GM13977 (cell line): ENCODE measurements at places on chromosomes 4 and X.

DNA sequence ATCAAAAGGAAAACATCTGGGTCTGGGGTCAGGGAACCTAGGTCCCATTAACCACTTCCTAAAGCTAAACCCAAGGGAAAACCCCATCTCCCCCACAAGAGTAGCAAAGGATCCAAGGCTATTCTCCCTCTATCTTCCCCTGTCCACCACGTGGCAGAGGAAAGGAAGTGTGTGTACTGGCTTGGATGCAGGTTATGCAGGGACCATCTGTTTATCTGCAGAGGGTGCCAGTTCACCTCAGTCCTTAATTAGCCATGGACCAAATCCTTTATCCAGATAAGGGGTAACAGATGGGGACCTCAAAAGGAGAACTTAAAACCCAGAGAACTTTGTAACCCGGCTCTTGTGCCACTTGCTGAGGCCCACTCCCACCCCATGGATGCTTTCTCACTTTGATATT, 135.3 kb downstream of the ZNF518B start:
- no peak for DNase-seq

DNA sequence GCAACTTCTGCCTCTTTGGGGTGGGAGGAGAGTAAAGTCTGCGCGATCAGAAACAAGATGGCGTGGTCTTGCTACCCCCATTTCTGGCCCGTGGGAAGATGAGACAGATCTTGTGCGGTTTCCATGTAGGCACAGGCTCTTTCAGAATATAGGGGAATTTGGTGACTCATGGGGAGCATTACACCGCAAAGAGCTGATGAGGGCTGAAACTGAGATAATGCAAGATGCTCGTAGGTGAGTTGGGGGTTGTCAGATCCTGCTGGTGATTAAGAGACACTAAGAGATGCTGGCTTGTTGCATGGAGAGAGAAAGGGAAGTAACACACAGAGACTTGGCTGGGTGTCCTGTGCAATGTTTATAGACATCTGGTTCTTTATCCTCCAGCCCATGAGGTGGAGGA, 1.5 kb downstream of the EVC start:
- DNase-seq = peak; percentile 36

DNA sequence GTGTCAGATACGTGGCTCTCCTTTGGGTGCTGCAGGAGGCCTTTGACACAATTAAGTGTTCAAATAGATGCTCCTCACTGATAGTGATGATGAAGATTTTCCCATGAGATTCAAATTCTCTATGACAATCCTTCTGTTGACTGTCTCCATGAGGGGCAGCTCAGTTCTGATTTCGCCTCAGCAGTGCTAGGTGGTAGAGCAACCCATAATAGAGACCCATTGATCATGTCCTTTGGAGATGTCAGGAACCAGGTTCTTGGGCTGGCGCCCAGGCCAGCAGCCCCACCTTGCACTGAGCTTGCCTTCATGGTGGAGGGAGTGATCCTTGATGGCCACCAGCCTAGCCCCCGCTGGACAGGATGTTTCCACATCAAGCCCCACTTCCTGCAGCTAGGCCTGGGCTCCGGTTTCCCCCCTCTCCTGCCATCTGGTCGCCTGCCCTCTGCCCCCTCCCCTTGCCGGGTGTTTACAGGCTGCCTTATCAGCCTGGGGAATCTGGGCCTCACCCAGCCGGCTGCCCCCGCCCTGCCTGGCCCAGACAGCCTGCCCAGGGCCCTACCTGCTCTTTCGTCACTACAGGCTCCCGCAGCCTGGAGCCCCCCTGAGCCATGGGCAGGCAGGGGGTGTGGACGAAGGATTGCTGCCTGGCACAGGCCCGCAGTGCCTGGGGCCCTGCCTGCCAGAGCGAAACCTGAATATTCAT, 12.6 kb downstream of the ELF4 start:
- no peak for DNase-seq

DNA sequence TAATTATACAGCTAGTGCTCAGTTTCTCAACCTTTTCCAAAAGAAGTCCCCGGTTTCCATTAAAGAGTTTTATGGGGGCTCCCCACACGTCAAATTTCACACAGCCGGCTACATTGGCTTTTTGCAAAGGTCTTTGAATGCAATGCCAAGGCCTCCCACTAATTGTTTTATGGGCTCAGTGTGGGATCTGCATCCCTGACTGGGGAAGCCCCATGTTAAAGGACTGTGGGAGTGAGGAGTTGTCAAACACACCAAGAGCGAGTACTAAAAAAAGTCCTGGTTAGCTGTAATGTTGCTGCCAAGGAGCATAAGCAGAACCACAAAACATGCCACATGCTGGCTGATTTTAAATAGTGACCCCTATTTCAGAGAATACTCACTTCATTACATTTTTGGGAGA, 162.6 kb downstream of the BMPR1B start:
- DNase-seq = no peak
